Kidney glomerular epithelial cell (primary cell): ENCODE measurements at places on chromosomes 2 and 18.

DNA sequence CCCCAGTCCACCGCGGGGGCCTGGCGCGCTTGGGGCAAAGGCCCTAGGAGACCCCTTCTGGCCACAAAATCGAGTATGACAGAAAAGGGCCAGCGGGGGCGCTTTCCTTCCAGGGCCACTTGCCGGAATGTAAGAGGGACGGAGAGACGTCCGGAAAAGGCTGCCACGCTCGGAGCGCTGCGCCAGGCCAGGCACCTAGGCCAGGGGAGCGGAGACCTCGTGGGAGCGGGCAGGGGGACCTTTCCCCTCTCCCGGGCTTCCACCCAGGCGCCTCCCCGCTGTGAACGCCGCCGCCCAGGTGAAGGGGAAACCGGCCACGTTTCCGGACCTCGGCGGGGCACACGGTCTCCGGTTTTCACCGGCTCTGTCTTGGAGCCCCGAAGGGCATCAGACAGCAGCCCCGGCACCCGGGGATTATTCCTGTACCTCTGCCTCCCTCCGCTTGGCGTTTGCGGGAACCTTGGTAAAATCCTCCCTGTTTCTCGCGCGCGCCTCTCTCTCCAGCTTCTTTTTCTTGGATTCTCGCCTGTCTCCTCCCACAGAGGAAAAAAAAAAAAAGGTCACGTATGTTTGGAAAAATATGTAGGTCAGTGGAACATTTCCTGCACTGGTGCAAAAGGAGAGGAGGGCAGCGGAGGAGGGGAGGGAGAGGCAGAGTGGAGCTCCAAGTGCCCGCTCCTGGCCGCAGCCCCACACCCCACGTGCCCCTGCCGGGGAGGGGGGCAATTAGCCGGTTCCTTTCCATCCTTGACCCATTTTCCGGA lies 1.2 kb upstream of the NPAS2 start:
- peak; percentile 33 for DNase-seq

DNA sequence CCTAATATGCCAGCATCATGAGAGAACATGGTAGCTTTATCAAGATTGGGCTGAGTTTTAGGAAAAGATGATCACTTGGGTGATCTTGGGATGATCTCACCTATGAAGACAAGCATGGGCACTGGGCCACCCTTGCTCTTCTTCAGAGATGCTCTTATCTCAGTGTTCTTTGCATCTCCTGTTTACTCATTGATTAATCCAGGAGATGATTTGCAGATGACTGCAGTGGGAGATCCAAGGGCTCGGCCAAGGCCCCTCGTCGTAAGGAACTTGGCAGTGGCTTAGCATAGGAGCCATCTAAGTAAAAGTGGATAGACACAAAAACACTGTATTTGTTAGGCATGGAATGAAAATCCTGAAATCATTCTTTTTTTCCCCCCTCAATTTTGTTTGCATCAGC lies 228.4 kb downstream of the FHOD3 start:
- DNase-seq: no peak

GRCh38 chr2:57880967-57881366 lies 165.6 kb upstream of the VRK2 start:
- DNase-seq: no peak

- no peak for DNase-seq
Observed at GRCh38 chr2:156175946-156176345, 156.6 kb downstream of the NR4A2 start.

DNA sequence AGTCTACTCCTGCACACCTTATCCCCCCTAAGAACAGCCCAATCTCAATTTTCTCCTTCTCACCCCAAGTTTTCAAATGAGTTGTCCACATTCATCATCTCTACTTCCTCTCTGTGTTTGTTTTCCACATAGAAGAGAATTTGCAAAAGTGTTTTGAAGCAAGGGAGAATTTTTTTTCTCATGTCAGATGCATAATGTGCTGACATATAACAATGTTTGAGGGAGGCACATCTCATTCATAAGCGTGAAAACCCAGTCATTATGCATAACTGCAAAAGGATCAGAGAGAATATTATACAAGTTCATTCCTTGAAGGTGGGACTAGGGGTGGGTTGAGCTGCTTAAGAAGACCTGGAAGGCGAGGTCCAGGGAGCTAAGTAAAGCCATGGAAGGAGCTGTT lies 80.8 kb upstream of the SLC1A4 start:
- no peak for DNase-seq

- no peak for DNase-seq
Observed at GRCh38 chr2:190723397-190724090, 74.7 kb downstream of the NAB1 start.

DNA sequence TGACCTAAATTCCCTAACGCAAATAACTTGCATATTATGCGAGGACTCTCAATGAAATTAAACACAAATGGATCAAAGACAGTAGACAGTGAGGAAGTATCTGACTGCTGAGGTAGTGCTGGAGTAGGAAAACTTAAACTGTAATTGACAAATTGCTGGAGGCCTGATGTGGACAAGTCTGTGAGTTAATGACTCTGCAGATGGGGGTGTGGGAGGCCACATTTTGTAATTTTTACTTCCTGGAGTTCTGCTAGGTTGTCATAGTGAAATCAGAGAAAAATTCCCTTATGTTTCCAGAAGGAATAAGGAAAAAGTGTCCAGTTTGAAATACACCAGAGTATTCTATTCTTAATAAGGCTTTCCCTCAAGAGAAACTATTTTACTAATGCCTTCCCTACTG lies 333.0 kb upstream of the CNTNAP5 start:
- DNase-seq: no peak

- no peak for DNase-seq
Observed at GRCh38 chr18:41965634-41966255, 10.7 kb downstream of the PIK3C3 start.

GRCh38 chr2:66443979-66444861 lies 9.3 kb downstream of the MEIS1 start:
- DNase-seq: peak; percentile 8
